SJSA1 (cell line): ENCODE measurements at places on chromosomes 1 and 21.

DNA sequence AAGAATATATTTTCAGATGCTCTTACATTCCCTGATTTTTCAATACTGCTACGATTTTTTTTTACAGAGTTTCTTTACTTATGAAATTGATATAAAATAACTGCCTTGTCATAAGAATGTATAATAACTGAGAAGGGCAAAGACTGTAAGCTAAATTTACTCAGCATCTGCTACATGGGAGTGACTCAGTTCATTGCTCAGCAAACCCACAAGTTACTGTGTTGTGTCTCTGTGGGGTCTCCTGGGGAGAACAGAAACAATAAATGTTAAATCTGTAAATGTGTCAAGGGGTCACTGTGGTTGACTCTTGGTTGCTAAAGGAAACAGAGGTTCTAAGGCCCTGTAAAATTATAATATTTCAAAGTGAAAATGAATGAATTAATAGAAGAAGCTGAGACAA lies 210.3 kb upstream of the CACYBP start:
- DNase-seq: peak; percentile 61

GRCh38 chr1:230750576-230750975 lies 3.4 kb downstream of the CAPN9 start:
- DNase-seq: no peak

- DNase-seq: no peak
Observed at GRCh38 chr21:28761674-28762356, 230.9 kb downstream of the LTN1 start.

- peak; percentile 63 for DNase-seq
Observed at GRCh38 chr1:227895828-227896685, 51.7 kb downstream of the WNT9A start.

DNA sequence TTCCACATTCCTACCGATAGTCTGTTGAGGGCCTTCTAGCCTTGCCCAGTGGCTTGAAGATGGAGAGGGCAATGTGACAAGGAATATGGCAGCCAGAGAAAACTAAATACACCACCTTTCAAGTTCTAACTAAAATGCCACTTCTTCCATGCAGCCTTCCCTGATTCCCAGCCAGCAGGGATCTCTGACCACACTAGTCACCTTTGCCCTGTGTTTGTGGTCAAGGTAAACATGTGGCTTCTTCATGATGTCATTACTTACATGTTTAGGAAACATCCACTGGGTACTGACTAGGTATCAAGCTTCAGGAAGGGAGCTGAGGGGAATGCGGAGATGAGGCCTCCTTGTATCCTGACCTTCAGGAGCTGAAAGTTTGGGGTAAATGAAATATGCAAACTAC lies 21.6 kb downstream of the IFNLR1 start:
- no peak for DNase-seq

GRCh38 chr1:17825273-17826164 lies 70.4 kb downstream of the ACTL8 start:
- no peak for DNase-seq

DNA sequence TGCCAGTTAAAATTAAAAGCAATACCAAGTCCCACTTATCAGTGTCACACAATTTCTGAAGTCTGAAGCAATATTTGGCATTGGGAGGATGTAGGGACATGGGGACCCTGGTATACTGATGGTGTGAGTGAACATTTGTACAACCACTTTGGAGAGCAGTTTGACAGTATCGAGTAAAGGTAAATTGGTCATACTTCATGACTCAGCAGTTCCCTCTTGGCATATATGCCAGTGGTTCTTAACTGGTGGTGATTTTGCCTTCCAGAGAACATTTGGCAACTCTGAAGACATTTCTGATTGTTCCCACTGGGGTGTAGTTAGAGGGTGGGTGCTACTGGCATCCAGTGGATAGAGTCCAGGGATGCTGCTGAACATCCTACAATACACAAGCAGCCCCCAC lies 19.7 kb downstream of the FMOD start:
- DNase-seq: no peak

GRCh38 chr1:12649971-12650421 lies 6.1 kb downstream of the AADACL4 start:
- no peak for DNase-seq

DNA sequence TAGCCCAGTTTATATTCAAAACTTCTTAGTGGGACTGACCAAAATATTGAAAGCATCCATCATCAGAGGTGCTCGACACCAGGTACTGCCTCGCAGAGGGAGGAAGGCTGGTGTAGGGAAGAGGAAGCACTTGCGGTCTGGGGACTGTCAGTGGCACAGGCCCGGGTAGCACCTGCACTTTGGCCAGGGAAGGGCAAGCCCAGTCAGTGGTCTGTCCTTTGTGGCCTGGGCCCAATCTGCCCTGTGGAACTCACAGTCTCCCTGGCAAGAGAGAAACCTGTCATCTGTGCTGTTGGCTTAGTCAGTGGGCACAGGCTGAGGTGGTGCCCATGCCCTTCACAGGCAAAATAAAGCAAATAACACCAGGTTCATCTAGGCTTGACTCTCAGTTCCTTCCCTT lies 77.4 kb downstream of the SYT6 start:
- no peak for DNase-seq

- DNase-seq: no peak
Observed at GRCh38 chr21:46483300-46484295, 24.9 kb downstream of the DIP2A start.

GRCh38 chr21:43031121-43031619 lies 44.5 kb downstream of the CBS start:
- no peak for DNase-seq

- DNase-seq: no peak
Observed at GRCh38 chr1:153271711-153272110, 12.2 kb downstream of the LORICRIN start.

DNA sequence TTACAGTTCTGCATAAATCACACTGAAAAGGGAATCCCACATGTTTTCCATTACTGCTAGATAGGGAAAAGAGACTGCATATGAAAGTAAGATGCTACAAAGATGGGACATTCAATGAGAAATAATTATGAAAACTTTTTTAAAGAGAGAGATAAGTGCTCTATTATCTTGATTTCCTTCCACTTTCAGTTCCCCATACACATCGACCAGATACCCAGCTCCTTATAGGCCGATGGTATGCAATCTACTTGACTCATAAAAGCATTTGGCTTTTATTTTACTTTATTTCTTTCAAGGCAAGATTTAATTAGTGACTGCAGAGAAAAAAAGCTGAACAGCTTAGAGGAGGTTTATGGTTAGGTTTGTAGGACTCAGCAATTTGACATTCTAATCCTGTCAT lies 13.1 kb downstream of the BRINP2 start:
- no peak for DNase-seq

GRCh38 chr1:113975211-113975895 lies 3.9 kb upstream of the OLFML3 start:
- DNase-seq: peak; percentile 75

- DNase-seq: no peak
Observed at GRCh38 chr1:85463731-85464496, 1.0 kb downstream of the DDAH1 start.

- peak; percentile 84 for DNase-seq
Observed at GRCh38 chr1:67853704-67854103, 20.4 kb upstream of the GNG12 start.

DNA sequence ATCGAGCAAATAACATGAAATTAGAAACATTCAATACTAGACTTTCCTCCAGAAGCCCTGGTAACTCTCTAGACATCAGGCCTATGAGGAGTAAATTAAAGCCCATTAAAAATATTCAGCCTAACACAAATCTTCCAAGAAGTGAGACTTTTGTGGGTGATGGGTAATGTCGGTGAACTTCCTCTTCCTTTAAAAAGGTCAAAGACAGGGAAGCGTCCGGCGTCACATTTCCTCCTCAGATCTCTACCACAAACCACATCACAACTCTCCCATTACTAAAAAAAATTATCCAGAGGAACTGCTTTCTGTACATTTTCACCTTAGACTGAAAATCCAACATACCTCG lies 1.4 kb downstream of the EIF4G3 start:
- peak; percentile 41 for DNase-seq

DNA sequence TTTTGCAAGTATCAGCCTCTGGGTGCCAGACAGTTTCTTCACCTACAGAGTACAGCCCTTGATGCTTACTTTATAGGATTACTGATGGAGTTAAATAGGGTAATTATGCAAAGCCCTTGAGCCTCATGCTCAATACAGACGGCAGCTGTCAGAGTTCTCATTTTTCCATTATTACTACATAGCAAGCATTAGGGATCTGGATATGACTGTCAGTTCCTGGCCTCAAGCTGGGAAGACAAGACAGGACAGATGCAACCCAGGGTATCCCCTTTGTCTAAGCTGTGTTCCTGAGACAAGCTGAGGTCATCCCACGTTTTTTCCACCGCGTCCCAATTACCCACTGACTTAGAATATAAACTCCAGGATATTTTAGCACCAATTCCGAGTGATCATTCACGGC lies 94.4 kb downstream of the SLC35F3 start:
- no peak for DNase-seq
